A549 treated with GW870086 at 1 μM for 4 hours (cell line): ENCODE measurements at places on chromosomes 5 and 9. TPM values are rescaled to one million over a fixed set of nuclear protein-coding genes. Genes with fewer than 3 reads are reported as not detected.

Gene C5orf52
- not detected in 5 replicates for total RNA-seq

Gene SLC25A2
- not detected in 5 replicates for total RNA-seq

Gene PLK2
- 42.3 to 51.3 TPM (median 48.4 TPM) in 5 replicates for total RNA-seq

Gene DEPDC1B
- total RNA-seq = 14.6 to 18.6 TPM (median 15.0 TPM) in 5 replicates

Gene SHC3
- total RNA-seq = 0.19 to 0.59 TPM (median 0.27 TPM) in 5 replicates

Gene EIF4EBP3
- total RNA-seq = 1.1 to 3.0 TPM (median 2.1 TPM) in 5 replicates

Gene GLIPR2
- total RNA-seq = 7.7 to 11.1 TPM (median 9.4 TPM) in 5 replicates

Gene SRA1
- total RNA-seq = 35.0 to 47.4 TPM (median 44.6 TPM) in 5 replicates
